ENCODE measurements at places on chromosomes 4 and X.

DNA sequence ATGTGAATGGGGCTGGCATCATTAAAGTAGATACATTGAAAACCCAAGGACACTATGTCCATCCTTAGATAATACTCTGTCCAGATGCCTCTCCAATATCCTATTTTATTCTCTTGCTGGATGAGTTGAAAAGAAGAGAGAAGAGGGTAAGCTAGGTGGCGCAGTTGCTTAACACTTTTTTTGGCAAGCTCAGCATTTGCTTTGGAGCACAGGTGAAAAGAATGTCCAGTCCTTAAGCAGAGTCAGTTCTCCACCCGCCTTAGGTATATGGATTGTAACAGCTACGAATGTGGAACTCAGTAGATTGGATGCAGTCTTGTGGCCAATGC, 208.4 kb downstream of the NWD2 start:
- no peak for DNase-seq

GRCh38 chr4:52701207-52701606, 42.1 kb upstream of the USP46 start:
- no peak for DNase-seq

- DNase-seq, result no peak
Measured at GRCh38 chr4:171308661-171309060, 504.5 kb upstream of the GALNTL6 start.

DNA sequence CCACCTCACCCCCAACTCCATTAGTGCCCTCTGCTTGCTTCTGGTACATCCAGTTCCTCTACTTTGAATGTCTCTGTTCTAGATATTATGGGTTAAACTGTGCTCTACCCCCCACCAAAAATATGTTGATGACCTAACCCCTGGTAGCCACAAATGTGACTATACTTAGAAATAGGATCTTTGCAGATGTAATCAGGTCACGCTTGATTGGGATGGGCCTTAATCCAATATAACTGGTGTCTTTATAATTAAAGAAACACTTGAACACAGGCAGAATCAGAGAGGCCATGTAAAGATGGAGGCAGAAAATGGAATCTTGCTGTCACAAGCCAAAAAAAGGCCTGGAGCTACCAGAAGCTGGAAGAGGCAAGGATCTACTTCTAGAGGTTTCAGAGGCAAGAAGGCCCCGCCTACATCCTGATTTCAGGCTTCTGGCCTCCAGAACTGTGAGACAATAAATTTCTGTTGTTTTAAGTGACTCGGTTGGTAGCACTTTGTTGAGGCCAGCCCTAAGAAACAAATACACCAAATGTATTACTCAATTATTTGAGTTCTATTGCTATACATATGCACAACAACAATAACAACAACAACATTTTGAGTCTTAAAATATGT, 220.0 kb downstream of the PPP3CA start:
- DNase-seq, result no peak

DNA sequence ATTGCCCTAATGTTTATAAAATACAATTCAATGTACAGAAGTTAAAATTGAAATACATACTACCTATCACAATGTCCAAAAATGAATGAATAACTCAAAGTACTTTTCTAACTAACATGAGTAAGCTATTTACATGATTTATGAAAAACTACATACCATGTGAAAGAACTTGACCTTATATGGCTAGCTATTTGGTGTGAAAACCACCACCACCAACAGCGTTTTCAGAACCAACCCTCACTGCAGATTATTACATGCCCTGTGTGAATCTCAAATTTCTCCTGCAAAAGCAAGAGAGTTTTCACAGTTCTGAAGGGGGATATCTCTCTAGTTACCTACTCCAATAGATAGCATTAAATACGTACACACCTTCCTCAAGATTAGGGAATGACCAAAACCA, 198.5 kb downstream of the SPATA18 start:
- DNase-seq, result no peak

- DNase-seq, result no peak
Measured at GRCh38 chr4:73897380-73898136, 28.4 kb downstream of the CXCL1 start.

DNA sequence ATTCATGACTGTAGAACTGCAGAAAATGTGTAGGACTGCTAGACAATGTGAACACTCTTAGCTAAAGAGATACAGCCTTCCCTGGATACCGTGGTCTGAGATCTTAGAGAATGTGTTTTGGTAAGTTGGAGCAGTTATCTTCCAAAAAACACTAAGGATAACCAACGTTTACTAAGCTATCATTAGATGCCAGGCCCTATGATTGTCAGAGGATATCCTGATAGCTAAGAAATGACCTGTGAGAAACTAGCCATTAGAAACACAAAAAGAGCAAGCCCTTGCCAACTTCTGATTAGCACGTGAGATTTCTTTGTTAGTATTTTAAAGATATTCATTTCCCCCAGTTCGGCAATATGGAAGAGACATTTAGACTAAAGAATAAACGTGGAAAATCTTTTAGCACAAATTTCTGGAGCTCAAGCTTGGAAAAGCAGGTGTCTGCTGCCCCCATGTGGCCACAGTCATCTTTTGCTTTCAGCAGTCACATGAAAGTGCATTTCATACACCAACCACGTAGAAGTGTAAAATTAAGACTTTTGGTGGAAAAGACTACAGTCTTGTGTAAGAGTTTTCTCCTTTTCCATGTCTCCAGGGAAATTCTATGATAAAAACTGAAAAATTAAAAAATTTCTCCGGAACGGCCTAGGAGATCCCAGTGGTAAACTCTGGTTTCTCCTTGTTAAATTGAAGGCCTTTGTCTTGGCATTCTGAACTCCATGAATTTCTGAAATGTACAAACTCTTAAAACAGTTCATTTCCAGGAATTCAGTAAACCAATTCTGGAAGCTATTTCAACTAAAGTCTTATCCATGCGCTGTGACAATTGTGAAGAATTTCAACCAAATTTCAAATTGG, 136.4 kb downstream of the ZNF674 start:
- peak; percentile 91 for DNase-seq

GRCh38 chr4:20615486-20616260, 84.6 kb upstream of the PACRGL start:
- no peak for DNase-seq

DNA sequence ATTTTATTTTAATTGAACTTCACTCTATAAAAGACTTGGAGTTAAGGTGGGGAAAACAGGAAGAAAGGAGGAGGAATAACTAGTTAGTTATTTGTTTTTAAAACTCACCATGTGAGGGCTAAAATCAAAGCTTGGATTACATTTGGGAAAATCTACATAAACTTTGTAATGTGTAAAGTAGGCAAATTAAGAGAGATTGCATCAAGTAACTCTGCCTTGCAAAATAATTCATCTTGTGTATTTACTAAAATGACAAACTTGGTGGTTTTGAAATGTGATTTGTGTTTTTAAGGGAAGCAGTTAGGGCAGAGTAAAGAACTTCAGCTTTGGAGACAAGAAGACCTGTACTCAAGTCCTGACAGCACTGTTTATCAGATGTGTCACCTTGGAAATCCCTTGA, 43.3 kb upstream of the RASSF6 start:
- no peak for DNase-seq

Data from posterior vena cava (tissue), 2 donors.